ENCODE measurements at places on chromosomes 1 and 21.

DNA sequence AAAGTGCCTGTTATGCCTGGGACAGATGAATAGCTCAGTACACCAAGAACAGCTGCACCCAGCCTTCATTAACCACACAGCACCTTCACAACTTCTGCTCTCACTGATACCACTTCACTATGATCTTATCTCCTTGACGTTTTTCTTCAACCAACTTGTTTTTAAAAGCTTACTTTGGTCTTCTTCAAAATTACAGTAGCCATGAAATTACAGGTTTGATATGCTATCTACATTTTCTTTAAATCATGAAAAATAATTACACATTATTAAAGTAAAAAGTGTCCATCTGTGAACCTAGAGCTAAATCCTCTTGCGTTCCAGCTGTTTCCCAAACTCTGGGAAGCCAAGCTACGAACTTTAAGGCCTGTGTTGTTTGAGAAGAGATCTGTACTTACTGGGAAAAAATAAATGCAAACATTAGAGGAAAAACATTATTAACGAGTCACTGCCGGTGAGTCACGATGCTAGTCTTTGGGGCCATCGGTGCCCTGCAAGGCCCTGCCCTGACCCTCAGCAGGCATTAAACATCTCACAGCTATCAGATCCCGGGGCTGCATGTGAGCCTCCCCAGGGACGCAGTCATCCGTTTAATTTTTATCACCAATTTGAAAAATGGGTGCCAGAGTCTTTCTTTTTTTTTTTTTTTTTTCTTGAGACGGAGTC is 56.3 kb upstream of the GPR153 start:
- no peak for DNase-seq

- DNase-seq: no peak
Measured at GRCh38 chr1:64323054-64323453, 119.6 kb downstream of the UBE2U start.

GRCh38 chr1:67892476-67893125 is 59.3 kb upstream of the GNG12 start:
- DNase-seq: no peak

- no peak for DNase-seq
Measured at GRCh38 chr1:60287536-60287935, 214.0 kb upstream of the C1orf87 start.

DNA sequence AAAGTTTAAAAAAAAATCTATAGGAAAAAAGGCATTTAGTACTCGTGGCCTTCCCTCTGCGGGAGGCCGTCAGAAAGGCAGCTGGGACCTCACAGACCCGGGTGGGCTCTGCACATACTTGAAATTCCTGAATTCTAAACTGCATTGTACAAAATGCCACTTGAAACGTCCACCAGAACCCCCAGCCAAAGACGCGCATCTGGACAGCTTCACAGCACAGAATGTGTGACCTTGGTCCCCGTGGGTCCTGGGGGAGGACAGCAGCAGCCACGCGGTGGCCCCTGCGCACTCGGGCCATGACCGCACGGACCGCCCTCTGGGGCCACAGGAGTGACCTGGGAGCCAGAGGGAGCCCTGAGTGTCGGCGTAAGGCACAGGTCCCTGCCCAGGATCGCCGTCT is 20.6 kb upstream of the MRPS14 start:
- DNase-seq: no peak

GRCh38 chr1:6239950-6240768 is 3.8 kb upstream of the HES3 start:
- DNase-seq: no peak

Data from esophagus squamous epithelium (tissue), 5 donors.